ENCODE measurements at places on chromosomes 6 and 20.

DNA sequence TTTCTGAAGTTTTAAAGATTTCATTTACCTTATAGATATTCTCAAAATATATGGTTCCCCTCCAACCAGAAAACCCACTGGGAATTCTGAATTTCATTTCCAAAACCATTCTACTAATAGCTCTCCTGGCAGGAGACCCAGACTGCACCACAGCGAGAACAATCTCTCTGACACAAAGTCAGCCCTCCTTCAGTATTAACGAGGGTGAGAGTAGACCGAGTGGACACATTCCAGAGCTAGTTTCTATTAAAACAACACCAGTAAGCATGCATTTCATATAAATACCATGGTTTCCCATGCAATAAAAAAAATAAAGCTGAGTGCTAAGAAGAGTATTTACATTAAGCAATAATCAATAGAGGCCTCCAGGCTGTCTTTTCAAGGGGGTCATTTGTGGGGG, 899.6 kb upstream of the SLC35B3 start:
- no peak for DNase-seq

DNA sequence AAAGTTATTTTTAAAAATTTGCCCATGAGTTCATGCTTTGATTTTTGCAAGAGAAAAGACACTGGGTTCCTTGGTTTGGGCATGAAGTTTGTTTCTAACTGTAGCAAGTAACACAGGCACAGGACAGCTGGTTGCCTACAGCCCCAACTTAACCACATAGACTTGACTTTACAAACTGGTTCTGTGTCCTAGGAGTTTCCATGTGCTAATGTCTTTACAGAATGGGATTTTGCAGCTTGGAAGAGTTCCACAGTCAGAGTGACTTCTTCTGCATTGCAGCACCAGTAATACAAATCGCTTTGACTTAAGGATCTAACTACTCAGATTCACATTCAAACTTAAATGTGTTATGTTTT, 44.3 kb downstream of the OR2B2 start:
- DNase-seq = no peak

- DNase-seq = no peak
Measured at GRCh38 chr6:107435798-107436197, 23.6 kb downstream of the PDSS2 start.

- no peak for DNase-seq
Measured at GRCh38 chr6:155001482-155001881, 6.4 kb downstream of the TIAM2 start.

DNA sequence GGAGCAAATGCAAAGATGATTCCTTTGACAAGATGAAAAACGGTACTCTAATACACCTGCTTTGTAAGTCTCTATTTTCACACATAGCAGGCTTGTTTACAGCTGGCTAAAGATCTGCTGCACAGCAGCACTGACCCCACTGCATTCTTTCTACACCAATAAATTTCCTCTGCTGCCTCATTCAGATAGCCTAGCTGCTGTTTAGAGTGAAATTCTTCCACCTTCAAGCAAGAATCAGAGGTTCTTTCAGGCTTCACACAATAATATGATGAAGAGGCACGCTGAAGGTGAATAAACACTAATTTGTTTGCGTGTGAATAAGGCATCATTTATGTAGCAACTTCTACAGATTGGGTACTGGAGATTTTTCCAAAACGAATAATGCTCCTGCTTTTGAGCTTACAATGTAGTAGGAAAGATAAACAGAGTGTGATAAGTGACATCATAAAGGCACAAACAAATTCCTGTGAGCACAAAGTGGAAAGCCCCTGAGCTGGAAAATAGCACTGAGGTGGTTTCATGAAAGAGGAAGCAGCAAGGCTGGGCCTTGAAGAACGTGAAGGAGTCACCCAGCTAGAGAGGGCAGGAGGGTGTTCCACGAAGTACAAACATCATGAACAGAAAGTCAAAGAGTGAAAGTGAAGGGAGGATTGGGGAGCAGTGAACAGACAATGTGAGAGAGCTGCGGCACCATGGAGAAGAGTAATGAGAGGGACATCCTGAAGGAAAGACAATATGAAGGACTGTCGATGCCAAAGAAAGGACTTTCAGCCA, 543.4 kb downstream of the CD83 start:
- no peak for DNase-seq

- no peak for DNase-seq
Measured at GRCh38 chr20:59673288-59673997, 69.1 kb downstream of the PHACTR3 start.

DNA sequence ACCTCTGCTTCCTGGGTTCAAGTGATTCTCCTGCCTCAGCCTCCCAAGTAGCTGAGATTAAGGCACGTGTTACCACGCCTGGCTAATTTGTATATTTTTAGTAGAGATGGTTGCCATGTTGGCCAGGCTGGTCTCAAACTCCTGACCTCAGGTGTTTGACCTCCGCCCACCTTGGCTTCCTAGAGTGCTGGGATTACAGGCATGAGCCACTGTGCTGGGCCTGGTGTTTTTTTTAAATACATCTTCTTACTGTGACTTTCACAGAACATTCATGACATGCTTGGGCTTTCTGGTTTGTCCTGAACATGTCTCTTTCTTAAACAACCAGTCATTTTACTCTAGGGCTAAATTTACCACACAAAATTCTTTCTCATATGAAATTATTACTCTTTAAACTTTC, 34.7 kb upstream of the FAM8A1 start:
- no peak for DNase-seq

DNA sequence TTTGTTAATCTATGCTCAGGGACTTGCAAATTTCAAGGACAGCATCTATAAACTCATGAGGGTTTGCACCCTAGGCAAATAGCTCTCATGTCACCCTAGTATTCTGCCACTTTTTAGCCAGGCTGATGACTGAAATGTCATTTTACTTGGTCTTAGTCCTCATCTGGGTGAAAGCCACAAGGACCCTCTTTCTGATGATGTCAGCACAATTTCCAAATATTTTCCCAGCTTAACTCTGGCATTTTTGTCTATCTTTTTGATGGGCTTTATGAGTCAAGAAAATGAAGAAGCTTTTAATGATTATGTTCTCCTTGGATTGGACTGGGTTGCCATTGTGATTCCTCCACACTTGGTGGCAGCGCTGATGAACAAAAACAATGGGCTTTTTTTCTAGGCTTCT, 420.1 kb upstream of the BTBD3 start:
- no peak for DNase-seq

GRCh38 chr20:43748274-43748673, 21.5 kb upstream of the GTSF1L start:
- DNase-seq = no peak

DNA sequence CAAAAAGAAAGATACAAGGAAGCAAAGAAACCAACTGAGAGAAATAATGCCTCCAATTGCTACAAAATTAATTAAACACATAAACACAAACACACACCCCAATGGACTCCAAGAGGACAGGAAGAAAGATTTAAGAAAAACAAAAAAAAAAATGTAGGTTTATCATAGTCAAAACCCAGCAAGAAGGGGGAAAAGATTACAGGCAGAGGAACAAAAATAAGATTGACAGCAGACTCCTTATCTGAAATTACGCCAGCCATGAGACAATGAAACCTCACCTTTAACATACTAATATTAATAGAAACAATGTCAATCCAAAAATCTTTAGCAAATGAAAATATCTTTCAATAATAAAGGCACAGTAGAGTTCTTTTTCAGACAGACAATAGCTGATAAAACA, 155.8 kb downstream of the RNGTT start:
- DNase-seq = no peak

GRCh38 chr6:36160147-36160760, 29.9 kb downstream of the MAPK13 start:
- DNase-seq = no peak

DNA sequence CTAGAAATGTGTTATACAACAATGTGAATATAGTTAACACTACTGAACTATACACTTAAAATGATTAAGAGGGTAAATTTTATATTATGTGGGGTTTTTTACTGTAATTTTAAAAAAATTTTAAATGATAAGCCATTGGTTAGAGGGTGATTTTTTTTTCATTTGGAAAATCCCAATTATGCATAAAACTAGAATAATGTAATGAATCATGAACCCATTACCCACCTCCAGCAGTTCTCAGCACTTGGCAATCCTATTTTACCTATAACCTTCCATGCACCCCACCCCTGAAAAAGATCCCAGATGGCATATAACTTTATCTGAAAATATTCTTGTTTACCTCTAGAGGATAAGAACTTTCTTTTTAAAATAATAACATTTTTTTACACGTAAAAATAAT, 13.7 kb downstream of the KIF3B start:
- no peak for DNase-seq

DNA sequence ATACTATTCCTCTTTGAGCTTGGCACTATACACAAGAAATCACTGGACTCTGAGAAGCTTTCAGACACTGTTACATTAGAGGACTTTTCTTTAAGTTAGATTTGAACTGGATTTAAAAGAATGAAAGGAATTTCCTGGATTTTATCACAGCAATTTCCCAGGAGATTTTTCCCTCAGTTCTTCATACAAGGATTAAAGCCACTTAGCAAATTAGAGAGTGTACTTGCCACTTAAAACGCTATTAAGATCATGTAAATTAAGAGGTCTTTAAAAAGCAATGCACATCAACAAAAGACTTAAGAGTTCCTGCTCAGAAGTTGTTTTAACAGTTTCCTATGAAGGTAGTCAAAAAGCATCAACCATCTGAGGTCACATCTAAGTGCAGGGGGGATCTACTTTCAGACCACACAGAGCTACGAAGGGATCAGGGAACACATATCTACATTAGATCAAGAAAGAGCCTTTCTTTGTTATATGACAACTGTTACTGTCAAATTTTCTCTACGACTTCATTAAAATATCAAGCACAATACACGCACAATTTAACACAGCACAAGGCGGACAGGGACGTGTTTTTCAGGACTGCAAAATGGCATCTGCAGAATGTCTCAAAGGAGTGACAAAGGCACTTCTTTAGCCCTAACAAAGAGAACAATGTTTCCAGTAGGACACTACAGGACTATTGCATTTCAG, 65.8 kb downstream of the EPB41L2 start:
- DNase-seq = no peak

DNA sequence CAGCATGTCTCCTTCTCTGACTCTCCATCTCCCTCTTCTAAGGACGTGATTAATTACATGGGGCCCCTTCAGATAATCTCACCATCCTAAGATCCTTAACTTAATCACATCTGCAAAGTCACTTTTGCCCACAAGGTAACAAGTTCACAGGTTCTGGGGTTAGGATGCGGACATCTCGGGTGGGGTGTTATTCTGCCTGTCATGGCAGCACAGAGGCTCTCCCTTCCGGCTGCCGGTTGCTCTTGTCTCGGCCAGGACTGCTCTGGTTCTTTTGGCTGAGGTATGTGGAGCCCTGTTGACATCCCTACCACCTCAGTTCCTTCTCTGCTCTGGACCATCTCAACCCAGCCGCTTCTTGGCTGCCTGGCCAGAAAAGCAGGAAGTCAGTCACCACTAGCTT, 4.2 kb upstream of the CST11 start:
- DNase-seq = no peak

- peak; percentile 3 for DNase-seq
Measured at GRCh38 chr6:144215402-144215931, 65.2 kb downstream of the STX11 start.

DNA sequence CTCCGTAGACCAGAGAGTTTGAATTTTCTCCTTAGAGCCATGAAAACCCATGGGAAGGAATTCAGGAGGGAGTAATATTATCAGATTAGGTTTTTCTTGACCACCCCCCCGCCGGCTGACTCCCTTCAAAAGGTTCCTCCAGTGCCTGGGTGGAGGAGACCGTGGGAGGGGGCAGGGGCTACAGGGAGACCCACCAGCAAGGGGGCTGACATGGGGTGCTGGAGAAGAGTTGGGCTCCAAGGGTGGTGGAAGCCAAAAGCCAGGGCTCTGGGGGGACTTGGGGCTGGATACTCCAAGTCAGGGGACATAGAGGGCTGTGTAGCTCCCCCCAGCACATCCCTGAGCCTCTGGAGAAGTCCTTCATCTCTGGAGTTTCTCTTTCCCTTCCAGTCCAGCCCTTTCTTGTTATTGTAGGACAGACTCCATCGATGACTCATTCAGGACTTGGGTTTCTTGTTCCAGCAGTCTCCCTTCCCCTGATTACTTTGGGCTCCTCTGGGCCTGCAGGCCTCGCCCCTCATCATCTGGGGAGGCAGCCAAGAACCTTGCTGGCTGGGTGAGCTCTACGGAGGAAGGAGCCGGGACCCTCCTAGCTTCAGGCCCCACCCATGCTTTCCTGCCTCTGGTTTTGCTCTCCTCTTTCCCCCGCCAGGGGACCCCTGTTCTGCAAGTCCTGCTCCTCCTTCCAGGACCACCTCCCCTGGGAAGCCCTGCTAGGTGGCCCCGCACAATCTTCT, 10.5 kb upstream of the KIAA1755 start:
- no peak for DNase-seq

DNA sequence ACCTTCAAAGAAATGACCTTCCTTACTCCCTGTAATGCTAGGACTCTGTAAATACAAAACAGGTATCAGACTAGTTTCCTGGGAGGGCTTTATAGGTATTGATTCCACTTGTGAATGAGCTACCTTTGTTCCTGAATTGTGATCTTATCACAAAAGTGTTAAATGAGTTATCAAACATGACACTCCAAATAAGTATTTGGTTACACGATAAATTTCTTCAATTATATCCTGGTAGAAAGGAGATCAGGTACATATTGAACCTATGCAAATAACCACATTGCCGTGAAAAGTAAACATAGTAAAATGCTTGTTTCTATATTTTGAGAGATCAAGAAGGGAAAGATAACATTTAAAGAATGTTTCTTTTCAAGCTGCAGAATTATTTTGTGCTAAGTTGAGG, 285.3 kb downstream of the HIVEP2 start:
- no peak for DNase-seq

- DNase-seq = no peak
Measured at GRCh38 chr20:39855799-39856198, 833.2 kb downstream of the MAFB start.

GRCh38 chr20:5216663-5217062, 89.9 kb downstream of the CDS2 start:
- no peak for DNase-seq
